ENCODE measurements at places on chromosomes 6 and 20. TPM values are rescaled to one million over a fixed set of nuclear protein-coding genes. Genes with fewer than 3 reads are reported as not detected.

DNA sequence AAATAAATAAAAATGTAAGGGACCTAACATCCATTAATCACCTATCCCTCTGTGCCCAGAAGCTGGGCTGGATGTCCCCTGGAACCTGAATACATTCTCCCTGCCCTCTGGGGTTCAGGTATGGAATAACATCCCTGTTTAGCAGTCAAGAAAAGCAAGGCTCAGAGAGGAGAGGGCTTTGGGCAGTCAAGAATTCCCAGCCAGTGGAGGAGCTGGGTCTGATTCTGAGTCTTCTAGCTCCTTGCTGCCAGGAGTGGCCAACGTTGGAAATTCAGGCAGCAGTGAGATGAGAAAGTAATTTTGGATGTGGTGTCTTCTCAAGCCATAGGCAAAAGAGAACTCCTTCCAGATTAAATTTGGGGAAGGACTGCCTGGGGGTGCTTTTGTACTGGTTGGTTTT lies 42.6 kb upstream of the ZNFX1 start:
- DNase-seq = no peak

DNA sequence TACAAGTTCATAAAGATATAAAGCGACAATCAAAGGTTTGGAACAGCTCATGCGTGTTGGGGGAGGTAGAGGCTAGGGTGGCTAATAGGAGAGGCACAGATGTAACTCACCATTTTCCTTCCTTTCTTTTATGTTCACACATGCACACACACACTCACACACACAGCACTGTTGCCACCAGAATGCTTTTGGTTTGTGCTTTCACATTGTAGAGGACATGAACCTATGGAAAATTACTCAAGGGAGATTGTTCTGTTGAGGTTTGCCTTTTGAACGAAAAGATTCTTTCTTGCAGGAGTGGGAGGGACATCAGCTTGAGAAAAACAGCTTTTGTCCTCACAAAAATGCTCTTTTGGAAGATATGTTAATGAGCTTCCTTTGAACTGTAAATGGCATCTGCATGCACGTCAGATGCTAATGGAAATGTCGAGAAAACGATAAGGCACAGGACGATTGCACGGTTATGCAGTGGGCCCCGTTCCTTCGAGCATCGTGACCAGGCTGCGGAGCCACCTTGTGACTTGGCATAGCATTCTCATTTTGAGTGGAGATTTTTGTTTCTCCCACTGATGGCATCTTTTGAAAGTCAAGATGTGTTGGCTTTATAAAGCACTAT lies 724.1 kb downstream of the KIF16B start:
- DNase-seq = no peak

DNA sequence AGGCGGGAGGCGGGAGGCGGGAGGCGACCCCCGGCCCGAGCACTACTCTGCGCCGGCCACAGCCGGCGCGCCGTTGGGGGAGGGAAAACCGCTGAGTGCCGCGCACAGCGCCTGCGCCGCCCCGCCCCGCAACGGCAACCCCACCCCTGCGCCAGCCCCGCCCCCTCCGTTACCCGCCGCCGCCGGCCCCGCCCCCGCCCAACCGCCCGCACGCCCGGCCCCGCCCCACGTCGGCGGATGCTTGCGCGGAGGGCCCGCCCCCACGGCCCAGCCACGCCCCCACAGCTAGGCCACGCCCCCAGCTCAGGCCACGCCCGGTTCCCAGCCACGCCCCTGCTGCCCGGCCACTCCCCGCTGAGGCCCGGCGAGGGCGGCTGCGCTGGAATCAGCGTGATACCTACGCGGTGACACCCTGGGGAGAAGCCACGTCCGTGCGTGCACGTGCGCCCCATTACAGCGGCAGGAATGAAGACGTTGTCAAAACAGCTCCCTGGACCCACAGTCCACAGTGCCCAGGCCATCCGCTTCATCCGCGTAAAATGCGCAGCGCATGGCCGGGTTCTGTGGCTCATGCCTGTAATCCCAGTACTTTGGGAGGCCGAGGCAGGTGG lies at the start of gene TCFL5:
TSS of gene TCFL5 (minus strand) at position 97 of the 611 bp plus-strand sequence. CDS start 152 bp downstream, outside the sequence.
- peak; percentile 92 for DNase-seq

The ADGRB3 gene
- total RNA-seq = not detected

The STMN3 gene
- total RNA-seq = 64.6 TPM

DNA sequence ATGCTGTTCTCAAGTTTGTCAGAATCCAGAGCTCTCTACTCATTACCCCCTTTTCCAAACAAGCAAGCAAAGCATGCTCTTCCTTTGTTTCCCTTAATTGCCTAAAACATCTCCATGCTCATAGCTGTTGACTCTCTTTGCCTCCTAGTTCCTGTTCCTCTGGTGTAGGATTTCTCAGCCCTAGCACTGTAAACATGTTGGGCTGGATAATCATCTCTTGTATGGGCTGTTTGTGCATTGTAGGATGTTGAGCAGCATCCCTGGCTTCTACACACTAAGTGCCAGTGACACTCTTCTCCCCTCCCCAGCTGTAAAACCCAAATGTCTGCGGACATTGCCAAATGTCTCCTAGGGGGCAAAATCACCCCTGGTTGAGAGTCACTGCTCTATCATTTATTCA lies 14.0 kb downstream of the PPARD start:
- DNase-seq = no peak

- no peak for DNase-seq
Observed at GRCh38 chr6:144597511-144597910, 312.4 kb downstream of the UTRN start.

DNA sequence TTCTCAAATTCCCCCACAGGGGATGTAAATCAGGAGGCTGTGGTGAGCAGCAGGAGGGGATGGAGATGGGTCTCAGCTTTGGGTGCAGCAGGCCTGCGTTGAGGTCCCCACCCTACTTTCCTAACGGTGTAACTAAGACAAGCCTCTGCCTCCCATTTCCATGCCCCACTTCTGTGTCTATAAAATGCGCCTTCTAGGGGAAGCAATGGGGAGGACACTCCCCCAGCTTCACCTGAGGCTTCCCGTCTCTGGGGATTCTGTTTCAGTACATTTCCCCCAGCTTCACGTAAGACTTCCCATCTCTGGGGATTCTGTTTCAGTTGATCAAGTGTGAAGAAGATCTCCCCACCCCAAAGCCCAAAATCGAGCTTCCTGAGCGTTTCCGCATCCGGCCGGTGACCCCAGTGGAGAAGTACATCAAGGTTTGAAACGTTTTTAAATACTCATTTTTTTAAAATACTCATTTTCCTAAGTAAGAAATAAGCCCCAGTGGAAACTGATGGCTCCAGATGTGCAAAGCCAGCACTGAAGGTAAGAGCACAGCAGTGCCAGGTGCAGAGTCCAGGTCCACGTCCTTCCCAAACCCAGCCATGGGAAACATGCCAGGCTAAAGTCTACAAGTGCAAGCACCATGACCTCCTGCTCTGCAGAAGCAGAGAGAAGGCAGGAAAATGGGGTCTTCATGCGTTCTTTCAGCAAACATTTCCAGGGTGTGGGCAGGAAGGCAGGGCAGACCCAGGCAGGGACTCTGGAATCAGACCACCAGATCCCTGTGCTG lies 73.1 kb downstream of the ANKRD60 start:
- no peak for DNase-seq

- DNase-seq = no peak
Observed at GRCh38 chr20:61569825-61570224, 317.8 kb downstream of the CDH4 start.

GRCh38 chr6:73180076-73180738 lies 45.1 kb downstream of the KHDC1L start:
- no peak for DNase-seq

The PHACTR3 gene
- total RNA-seq = not detected

- DNase-seq = no peak
Observed at GRCh38 chr20:53579266-53579580, 14.4 kb downstream of the ZNF217 start.

DNA sequence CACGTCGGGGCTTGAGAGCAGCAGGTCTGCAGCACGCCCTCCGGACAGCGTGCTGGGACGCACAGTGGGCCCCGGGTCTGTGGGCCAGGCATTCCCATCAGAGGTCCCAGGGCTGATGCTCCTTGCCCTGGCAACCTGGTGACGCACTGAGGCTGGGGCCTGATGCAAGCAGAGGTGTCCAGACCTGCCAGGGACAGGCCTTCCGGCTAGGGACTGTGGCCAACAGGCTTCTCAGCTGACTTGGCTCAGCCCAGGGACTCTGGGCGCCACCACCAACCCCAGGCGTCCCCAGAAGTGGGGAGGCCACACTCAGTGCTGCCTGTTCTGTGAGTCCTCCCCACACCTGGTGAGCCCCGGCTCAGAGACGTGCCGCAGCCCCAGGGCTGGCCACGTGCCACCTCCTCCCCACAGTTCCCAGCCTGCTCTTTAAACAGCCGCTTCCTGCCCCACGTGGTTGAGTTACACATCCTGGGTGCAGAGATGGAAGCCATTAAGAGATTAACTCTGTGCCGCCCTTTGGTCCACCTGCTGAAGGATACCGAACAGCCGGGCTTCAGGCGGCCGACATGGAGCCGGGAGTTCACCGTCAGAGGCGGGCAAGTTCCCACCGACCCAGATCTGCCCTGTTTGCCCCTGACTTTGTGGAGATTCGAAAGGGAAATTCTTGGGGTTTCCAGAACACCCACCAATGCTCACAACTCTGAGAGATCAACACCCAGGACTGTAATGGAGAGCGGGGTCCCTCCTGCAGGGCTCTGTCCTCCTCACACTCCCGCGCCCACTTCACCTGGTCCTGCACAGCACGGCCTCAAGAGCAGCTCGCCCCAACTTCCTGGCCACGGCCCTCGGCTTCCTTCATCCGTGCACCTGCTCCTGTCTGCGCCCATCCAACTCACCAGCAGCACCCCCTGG lies 37.6 kb upstream of the ZBP1 start:
- DNase-seq = no peak

DNA sequence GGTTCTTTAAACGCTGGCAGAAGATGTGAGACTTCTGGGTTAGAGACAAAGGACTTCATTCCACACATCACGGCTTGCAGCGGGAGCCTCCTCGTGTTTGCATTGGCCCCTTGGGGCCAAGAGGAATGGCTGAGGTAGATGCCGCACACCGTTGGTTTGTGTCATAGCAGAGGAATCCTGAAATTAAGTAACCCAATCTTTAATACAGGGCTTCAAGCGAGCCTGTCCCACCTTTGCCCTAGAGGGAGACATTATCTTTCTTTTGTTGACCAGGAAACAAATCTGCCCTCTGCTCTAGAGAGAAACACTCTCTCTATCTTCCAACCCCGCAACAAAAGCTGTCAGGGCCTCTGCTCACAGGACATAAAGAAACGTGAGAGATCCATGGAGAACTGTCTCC lies 277.5 kb upstream of the ZFP64 start:
- DNase-seq = no peak

GRCh38 chr6:106450653-106451052 lies 90.1 kb downstream of the CRYBG1 start:
- DNase-seq = no peak

GRCh38 chr6:134340179-134340975 lies 22.5 kb upstream of the SGK1 start:
- no peak for DNase-seq

DNA sequence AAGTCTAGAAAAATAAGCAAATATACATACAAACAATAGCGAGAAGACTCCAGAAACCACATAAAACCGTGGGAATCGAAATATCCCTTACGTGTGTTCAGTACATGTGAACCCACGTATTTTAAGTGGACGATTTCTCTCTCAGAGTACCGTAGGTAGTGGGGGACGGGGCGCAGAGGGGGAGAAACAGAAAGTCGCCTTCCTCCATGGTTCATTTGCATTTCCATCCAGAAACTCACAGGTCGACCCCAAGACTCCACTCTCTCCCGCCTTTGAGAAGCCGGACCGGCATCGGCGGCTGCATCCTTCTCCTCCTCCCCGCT lies 538 bp upstream of the ENPP1 start:
- DNase-seq = no peak

DNA sequence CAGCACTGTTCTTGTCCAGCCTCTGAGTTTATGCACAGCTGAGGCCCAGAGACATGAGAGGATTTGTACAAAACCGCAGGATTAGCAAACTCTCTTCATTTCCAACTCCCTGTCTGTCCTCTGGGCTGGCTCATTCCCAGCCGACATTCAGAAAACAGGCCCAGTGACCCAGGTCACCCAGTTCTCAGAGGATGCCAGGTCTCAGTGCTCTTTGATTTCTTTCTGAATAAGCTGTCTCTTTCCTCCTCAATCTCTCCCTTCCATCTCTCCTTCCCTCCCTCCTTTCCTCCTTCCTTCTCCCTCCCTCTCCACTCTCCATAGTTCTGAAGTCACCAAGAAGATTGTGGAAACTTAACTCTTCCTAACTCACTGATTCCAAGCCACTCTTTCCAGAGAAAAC lies 372.7 kb upstream of the SULF2 start:
- DNase-seq = no peak

DNA sequence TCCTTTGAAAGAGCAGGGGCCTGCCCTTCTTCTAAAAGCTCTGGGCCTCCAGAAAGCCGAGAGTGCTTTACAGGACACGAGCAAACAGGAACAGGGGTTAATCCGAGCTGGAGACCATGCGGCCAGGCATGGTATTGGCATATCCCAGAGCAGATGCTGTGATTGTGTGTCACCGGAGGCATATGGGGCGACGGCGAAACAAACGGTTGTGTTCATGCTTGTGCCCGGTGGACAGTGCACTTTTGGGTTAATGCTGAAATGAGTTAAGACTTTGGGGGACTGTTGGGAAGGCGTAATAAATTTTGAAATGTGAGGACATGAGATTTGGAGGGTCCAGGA lies 1088.7 kb upstream of the DEFB115 start:
- DNase-seq = no peak

DNA sequence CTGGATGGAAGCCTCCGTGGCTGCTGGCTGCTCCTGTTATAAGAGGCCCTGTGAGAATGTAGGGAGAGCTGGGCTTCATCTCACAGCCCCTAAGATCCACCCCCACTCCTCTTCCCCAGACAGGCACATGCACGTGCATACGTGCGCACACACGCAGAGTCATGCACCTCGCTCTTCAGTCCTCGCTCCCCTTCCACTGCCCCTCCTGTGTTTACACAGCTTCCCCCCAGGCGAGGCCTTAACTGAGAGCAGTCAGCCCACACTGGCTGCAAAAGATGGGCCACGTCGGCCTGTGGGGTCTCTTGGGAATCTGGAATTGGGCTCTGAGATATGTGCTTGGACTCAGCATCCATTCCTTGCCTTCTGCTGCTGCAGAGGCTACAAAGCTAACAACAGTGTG lies 35.2 kb upstream of the MLN start:
- DNase-seq = no peak

The NRN1 gene
- not detected for total RNA-seq

The SNAP91 gene
- not detected for total RNA-seq

The C6orf58 gene
- not detected for total RNA-seq

DNA sequence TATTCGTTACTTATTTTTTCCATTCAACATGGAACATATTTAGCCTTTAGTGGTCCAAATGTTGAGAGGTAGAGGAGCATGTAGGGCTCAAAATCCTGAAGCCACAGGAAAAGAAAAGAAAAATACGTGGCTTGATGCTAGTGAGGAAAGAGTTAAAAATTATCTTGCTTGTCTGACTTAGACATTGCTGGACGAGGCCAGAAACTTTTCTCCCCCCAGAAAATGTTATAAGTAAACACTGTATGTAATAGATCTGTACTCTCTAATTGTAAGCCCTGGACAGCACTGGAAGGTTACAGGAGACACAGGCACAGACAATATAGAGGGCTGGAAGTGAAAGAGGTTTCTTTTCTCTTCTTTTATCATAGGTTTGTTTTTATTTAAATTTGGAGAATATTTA lies 165.6 kb downstream of the ZFP64 start:
- DNase-seq = no peak

The MOG gene
- not detected for total RNA-seq

Data from CD4-positive, CD25-positive, alpha-beta regulatory T cell (primary cell).